Suprapubic skin (tissue), 4 donors: ENCODE measurements at places on chromosomes 12 and 14. TPM values are rescaled to one million over a fixed set of nuclear protein-coding genes. Genes with fewer than 3 reads are reported as not detected.

DNA sequence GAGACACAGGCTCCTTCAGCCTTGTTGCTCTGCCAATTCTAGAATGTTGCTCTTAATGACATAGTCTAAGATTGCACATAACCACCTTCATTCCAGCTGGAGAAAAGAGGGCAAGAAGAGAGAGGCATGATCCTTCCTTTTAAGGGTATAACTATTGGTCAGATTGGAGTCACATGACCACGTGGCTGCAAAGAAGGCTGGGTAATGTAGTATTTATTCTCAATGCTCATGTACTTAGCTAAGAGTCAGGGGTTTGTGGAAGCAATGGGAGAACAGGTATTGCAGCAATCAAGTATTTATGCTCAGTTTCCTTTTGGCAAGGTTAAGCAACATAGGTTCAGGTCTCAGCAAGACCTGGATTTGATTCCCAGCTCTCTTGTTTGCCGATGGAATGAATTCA, 298.8 kb upstream of the TBX3 start:
- DNase-seq: no peak

DNA sequence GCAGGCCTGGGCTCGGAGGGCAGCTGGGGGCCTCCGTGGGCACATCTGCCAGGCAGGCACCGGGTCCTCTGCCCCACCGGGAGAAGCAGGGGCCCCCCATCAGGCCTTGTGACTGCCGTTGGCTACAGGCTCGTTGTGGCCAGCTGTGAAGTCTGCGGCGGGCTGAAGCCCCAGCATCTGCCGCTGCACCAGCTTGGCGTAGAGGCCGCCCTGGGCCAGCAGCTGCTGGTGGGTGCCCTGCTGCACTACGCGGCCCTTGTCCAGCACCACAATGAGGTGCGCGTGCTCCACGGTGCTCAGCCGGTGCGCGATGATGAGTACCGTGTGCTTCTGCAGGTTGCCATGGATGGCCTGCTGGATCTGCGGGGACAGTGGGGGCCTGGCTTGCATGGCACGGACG, 33.9 kb upstream of the VPS37B start:
- no peak for DNase-seq

GRCh38 chr12:50572760-50573159, 68.0 kb downstream of the DIP2B start:
- no peak for DNase-seq

BDKRB1 gene
- 6.5 TPM for total RNA-seq

DNA sequence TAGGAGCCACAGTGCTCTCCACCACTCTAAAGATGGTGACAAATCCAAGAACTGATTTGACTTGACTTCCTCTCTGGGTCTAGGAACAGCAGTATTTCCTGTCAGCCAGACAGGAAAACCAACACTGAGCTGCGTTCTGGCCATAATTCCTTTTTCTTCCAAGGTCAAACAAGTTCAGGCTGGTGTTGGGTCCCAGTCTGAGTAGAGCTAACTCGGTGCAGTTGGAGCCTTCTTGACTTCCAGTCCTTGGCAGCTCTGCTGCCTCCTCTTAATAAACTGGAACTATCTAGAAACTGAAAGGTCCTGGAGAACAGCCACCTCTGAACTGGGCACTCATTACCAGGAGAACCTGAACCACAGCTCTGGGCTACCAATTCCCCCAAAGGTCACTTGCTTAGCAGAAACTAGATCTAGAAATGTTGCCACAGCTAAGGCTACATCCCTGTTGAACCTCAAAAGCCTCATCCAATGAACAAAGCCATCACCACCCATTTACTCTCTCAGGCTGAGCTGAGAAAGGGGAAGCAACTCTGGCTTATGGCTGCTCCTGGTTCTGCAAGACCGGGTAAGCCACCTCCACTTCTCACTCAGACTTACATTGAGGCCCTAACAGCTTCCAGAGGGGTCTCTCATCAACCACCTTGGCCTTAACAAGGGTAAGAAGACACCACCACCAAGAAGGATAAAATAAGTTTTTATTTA, 27.7 kb downstream of the MAX start:
- no peak for DNase-seq

LMNTD1 gene
- not detected for total RNA-seq

DNA sequence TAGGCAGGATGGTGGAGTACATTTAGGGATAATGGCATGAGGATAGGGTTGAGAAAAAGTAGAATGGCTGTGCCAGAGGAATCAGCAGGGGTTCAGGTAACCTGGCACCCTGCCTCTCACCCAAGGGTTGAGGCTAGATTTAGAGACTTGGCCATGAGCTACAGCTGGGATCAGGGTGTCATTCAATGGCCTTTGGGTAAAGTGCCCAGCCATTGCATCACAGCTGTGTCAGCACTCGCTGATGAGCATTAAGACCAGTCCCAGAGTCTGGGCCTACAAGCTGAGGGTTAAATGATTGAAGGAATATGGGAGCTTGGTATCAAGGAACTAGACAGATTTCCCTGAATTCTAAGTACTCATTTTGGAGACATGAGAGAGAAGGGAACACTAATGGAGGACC, 113.9 kb downstream of the PRIMA1 start:
- DNase-seq: no peak

- no peak for DNase-seq
These were observed 359.4 kb upstream of the DCN start for GRCh38 chr12:91542067-91542466.

FOXM1 gene
- 9.2 TPM for total RNA-seq
